CD4-positive, alpha-beta memory T cell (primary cell): ENCODE measurements at places on chromosomes 4 and X.

DNA sequence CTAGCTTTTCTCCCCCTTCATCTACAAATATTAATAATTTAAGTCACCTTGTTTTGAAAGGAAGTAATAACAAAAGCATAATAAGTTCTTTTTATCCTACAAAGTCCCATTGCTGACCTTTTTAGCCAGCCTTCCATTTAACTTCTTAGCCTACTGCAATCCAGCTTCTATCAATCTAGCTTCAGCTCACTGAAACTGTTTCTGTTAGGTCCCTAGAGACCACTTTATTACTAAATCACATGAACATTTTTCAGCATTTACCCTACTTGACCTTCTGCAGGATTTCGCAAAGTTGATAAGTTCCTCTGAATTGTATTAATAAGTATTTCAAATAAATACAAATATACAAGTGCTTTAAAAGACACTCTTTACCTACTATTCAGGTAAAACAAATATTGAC lies 186.5 kb downstream of the ANTXR2 start:
- DNase-seq, result no peak

GRCh38 chr4:7425124-7425523 lies 9.6 kb downstream of the PSAPL1 start:
- no peak for DNase-seq

DNA sequence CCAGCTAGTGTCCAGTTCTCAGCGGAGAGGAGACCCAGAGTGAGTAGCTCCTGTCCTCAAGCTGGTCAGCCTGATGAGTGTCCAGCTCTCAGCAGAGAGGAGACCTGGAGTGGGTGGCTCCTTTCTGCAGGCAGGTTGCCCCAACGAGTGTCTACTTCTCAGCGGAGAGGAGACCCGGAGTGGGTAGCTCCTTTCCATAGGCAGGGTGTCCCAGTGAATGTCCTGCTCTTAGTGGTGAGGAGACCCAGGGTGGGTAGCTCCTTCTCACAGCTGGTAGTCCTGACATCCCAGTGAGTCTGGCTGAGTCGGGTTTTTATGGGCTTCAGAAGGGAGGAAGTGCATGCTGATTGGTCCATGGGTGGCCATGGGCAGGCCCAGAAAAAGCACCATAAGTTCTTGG lies 55.7 kb upstream of the NUDT6 start:
- no peak for DNase-seq

DNA sequence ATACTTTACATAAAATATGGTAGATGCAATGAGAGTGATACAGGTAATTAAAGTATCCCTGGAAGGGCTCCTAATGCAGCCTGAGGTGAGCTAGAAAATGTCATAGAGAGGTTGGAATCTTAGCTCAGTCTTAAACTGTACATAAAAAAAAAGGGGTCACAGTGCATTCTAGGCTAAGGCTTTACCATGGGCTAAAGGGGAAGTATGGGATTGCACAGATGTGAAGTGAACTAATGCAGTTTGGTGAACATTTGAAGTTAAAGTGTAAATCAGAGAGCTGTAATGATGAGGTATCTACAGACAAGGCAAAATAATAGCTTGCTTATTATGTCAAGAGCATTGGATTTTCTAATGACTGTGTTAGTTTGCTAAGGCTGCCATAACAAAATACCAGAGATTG lies 405.9 kb downstream of the ADGRL3 start:
- DNase-seq, result no peak
